ENCODE measurements at places on chromosomes 5 and 9.

DNA sequence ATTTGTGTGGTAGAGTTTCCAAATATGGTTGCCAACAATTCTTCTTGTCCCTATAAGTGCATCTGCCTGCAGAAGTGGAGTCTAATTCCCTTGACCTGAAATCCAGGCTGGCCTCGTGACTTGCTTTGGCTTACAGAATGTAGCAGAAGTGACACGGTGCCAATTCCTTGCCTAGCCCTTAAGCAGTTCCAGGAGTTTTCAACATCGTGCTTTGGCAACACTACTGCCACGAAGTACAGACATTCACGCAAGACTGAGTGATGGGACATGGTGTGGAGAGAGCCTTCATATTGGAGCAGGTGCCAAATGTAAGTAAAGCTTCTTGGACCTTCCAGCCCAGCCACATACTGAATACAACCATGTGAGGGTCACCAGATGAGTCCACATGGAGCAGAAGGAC is 92.9 kb upstream of the NEK6 start:
- DNase-seq, result no peak

- no peak for DNase-seq
Observed at GRCh38 chr5:123209502-123210027, 120.5 kb downstream of the PRDM6 start.

DNA sequence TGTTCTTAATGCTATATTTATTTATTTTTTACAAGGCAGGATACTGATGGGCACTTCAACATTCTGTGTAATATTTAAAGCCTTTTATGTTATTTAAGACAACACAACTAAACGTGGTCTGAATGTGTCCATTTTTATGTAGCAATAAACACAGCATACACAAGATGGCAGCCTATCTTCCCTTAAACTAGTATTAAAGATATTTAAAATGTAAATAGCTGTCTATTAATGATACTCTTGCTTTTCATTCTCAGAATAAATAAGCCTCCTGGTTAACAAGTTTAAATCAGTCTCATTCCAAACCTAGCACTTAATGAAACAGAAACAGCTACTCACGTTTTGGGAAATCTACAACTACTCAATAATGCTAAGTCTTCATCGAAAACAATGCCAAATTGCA is 315.7 kb downstream of the MCTP1 start:
- DNase-seq, result no peak

- no peak for DNase-seq
Observed at GRCh38 chr9:117703537-117703936, 666 bp upstream of the TLR4 start.

GRCh38 chr9:8684978-8685708 is 885.6 kb upstream of the DMAC1 start:
- DNase-seq, result no peak
